Activated CD4-positive, alpha-beta memory T cell treated with anti-CD3 and anti-CD28 coated beads for 36 hours (primary cell): ENCODE measurements at places on chromosomes 13 and 19. TPM values are rescaled to one million over a fixed set of nuclear protein-coding genes. Genes with fewer than 3 reads are reported as not detected.
A peak's percentile ranks its signal among the peaks of the same experiment; 100 is the strongest.

DNA sequence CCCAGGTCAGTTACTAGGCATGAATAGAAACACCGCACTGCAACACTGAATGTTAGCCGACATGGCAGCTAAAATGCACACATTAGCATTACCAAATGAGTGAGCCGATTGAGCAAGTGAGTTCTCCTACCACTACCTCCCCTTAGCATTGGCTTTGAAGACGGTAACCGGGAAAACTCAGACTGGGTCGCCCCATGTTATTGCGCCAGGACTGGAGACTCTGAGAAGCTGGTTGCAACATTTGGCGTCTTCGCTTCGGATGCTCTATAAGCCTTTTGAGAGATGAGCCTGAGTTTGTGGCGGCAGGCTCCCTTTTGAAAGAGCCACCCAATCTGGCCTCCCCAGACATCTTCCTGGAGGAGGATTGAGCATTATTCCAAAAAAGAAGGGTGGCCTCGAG lies 68.5 kb upstream of the POMP start:
- peaks cover 6% of the 10 kb centered on the region for H3K4me1 ChIP-seq
- H3K27ac ChIP-seq: no peak overlapping the region
- no peak overlapping the region for H3K4me3 ChIP-seq

GRCh38 chr13:25196971-25197370 lies 24.9 kb upstream of the AMER2 start:
- H3K36me3 ChIP-seq: no peaks in the 10 kb centered on the region
- H3K27me3 ChIP-seq: peaks cover 20% of the 10 kb centered on the region
- no peaks in the 10 kb centered on the region for H3K4me1 ChIP-seq
- no peak overlapping the region for H3K4me3 ChIP-seq
- H3K27ac ChIP-seq: no peak overlapping the region
- no peak for DNase-seq

DNA sequence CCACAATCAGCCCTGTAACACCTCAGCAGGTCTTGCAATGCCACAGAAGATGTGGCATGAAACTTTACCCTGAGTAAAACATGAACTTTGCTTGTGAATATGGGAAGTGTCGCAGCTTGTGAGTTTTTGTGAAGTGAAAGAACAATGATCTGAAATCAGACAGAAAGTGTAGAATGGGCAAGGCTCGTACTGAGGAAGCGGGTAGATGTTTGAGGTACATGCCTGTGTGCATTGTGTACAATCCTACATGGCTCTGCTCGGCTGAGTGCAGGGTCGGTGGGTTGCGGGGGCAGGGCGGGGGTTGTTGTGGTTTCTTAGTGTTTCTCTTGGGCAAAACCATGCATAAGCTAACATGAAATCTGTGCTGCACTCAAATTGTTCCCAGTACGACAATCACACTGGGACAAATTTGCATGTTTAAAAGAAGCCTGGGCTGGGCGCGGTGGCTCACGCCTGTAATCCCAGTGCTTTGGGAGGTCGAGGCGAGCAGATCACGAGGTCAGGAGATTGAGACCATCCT lies 1.1 kb downstream of the NLRP13 start:
- H3K4me1 ChIP-seq: no peaks in the 10 kb centered on the region
- no peaks in the 10 kb centered on the region for H3K27me3 ChIP-seq
- H3K4me3 ChIP-seq: no peak overlapping the region
- DNase-seq: no peak
- H3K36me3 ChIP-seq: no peaks in the 10 kb centered on the region
- H3K27ac ChIP-seq: no peak overlapping the region

DNA sequence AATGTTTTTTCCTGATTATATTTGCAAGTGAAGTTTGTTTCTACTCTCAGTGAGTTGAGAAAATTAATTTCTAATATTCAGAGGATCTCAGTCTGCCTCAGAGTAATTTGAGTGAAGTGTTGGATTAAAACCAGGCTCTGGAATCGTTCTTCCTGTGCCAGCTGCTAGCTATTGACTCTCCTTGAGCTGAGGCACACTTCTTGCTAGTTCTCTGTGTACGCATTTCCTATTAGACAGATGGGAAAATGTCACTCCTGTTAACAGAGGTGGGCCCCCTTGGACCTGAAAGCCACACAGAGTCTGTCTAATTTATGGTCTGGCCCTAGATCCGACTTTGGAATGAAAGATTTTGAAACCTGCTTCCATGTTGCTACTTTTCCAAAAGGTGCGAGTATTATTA lies 107.6 kb upstream of the RNF113B start:
- H3K36me3 ChIP-seq: no peaks in the 10 kb centered on the region
- H3K27ac ChIP-seq: no peak overlapping the region
- H3K4me3 ChIP-seq: no peak overlapping the region
- DNase-seq: no peak
- H3K27me3 ChIP-seq: peaks cover 8% of the 10 kb centered on the region

DNA sequence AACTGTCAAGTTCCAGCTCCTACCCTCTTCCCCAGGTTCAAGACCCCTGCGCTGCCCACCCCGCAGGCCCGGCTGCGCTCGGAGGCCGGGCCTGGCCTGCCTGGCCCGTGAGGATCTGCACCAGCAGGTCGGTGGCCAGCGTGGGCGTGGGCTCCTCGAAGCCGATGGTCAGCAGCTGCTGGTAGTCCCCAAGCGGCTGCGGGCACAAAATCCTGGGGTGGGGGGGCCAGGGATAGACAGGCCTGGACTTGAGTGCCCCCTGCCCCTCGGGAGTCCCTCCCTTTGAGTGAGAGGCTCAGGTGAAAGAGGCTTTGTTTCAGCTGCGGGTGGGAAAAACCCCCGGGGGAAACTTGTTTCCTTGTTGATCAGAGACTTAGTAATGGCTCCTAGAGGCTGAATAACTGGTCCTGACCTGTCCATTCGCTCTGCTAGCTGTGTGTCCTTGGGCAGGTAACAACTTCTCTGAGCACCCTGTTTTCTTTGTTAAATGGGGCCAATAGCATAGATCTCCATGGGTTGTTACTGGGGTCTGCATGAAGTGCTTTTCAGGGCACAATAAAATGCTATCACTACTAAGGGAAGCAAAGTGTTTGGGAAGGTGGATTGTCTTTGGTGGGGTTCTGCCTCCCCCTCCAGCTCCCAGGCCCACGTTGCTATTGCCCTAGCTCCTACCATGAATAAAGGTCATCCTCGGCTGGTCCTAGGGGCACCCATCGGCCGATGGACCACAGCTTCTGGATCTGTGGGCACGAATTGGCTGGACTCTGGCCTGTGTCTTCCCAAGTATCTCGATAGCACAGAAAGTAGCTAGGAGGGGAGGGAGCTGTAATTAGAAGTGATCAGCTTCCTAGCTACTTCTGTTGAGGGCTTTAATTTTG lies 3.5 kb downstream of the C19orf67 start:
- H3K4me3 ChIP-seq: peak overlapping the region; percentile 84
- no peaks in the 10 kb centered on the region for H3K36me3 ChIP-seq
- peak; percentile 61 for DNase-seq
- peak overlapping the region; percentile 87 for H3K27ac ChIP-seq
- peaks cover 17% of the 10 kb centered on the region for H3K4me1 ChIP-seq
- H3K27me3 ChIP-seq: peaks cover 2% of the 10 kb centered on the region

Gene PSG7
- not detected for total RNA-seq
